ENCODE measurements at places on chromosomes 1 and 21. TPM values are rescaled to one million over a fixed set of nuclear protein-coding genes. Genes with fewer than 3 reads are reported as not detected.

DNA sequence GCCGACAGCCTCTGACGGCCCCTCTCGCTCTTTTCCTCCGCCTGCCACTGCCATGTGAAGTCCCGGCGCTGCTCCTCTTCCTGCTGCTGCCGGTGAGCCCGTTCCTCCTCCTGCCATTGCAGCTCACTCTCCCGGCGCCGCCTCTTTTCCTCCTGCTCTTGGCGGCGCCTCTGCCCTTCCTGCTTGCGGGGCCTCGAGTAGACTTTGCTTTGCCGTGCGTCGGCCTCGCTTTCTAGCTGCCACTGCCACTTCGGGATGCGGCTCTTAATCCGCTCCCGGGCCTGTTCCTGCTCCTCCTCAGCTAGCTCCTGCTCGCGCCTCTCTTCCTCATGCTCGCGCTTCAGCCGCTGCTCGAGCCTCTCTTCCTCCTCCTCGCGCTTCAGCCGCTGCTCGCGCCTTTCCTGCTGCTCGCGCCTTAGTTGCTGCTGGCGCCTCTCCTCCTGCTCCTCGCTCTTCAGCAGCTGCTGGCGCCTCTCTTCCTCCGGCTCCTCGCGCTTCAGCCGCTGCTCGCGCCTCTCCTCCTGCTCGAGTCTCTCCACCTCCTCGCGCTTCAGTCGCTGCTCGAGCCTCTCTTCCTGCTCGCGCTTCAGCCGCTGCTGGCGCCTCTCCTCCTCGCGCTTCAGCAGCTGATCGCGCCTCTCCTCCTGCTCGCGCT, 4.3 kb downstream of the TCHH start:
- no peak overlapping the region for H3K4me3 ChIP-seq
- peaks cover 3% of the 10 kb centered on the region for H3K36me3 ChIP-seq
- DNase-seq, result peak; percentile 33
- no peaks in the 10 kb centered on the region for H3K4me1 ChIP-seq
- H3K27me3 ChIP-seq, result peaks cover 10% of the 10 kb centered on the region

DNA sequence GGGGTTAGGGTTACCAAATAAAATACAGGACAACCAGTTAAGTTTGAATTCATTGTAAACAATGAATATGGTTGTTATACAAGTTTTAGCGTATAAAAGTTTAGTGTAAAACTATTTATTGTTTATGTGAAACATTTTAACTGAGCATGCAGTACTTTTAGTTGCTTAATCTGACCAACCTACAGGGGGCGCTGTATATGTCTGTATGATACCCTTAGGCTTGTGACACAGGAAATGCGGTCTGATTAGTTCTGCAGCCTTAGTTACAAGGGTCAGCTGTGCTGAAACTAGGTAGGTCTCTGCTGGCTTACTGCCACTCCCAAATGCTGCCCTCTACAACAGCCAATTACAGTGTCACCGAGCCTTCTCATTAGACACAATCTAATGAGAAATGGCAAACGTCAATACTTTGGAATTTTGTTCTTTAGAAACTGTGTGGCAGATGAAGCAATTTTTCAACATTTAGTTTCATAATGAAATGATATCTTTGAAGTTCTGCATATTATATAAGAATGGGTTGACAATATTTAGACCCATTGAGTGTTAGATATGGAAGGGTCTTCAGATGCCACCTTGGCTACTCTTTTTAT, 56.2 kb downstream of the NTNG1 start:
- no peaks in the 10 kb centered on the region for H3K36me3 ChIP-seq
- H3K4me1 ChIP-seq, result no peaks in the 10 kb centered on the region
- no peak overlapping the region for H3K27ac ChIP-seq
- H3K27me3 ChIP-seq, result no peaks in the 10 kb centered on the region
- no peak overlapping the region for H3K4me3 ChIP-seq
- DNase-seq, result peak; percentile 39

GRCh38 chr1:78607944-78608343, 12.3 kb upstream of the IFI44L start:
- peak; percentile 15 for DNase-seq
- H3K27me3 ChIP-seq, result peaks cover 29% of the 10 kb centered on the region
- H3K4me3 ChIP-seq, result no peak overlapping the region
- H3K27ac ChIP-seq, result no peak overlapping the region
- peaks cover 4% of the 10 kb centered on the region for H3K4me1 ChIP-seq

GRCh38 chr1:19169642-19170041, 40.4 kb downstream of the UBR4 start:
- H3K27me3 ChIP-seq, result no peaks in the 10 kb centered on the region
- no peak overlapping the region for H3K27ac ChIP-seq
- H3K4me3 ChIP-seq, result no peak overlapping the region
- no peak for DNase-seq
- peaks cover 69% of the 10 kb centered on the region for H3K36me3 ChIP-seq

- H3K4me3 ChIP-seq, result no peak overlapping the region
- no peaks in the 10 kb centered on the region for H3K4me1 ChIP-seq
- H3K27ac ChIP-seq, result no peak overlapping the region
- H3K36me3 ChIP-seq, result no peaks in the 10 kb centered on the region
- DNase-seq, result no peak
- H3K27me3 ChIP-seq, result peaks cover 11% of the 10 kb centered on the region
These were observed 96.0 kb downstream of the ERG start for GRCh38 chr21:38402291-38402690.

- H3K4me1 ChIP-seq, result peaks cover 29% of the 10 kb centered on the region
- peaks cover 3% of the 10 kb centered on the region for H3K27me3 ChIP-seq
- peaks cover 32% of the 10 kb centered on the region for H3K36me3 ChIP-seq
- H3K27ac ChIP-seq, result peak overlapping the region; percentile 96
- no peak for DNase-seq
These were observed 546 bp downstream of the SKI start for GRCh38 chr1:2228694-2229036.

DNA sequence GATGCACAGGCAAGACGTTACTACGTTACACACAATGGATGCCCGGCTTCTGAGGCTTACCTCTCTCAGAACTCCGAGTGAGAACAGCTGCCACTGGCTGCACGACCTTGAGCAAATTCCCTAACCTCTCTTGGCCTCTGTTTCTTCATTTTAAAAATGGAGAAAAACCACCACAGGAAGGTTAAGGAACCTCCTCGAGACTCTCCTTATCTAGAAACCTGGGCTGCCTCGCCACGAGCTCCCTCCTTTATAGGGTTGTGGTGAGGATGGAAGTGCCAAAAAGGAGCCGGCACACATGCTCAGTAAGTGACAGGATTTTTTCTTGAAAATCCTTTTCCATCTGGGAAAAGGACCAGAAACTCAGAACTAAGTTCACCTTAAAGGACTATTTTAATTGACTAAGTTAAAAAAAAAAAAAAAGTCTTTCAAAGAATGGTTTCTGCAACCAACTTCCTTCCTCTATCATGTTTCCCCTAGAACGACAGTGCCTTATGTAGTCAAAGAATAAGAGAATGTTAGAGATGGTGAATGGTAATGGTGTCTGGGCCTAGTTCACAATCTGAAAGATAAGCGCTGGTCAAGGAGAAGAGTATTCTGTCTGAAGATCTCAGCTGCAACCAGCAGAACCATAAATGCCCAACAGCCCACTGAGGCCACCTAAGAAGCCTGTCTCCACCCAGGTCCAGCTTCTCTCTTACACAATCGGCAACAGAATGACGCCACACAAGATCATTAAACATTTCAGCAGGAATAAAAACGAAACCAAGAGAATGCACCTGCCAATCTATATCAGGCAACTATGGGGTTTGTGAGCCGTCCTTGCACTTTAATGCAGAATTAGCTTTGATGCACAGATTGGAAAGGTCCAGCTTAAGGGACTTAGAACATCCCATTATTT, 64.9 kb downstream of the SLC45A1 start:
- DNase-seq, result no peak
- peaks cover 42% of the 10 kb centered on the region for H3K36me3 ChIP-seq
- H3K27me3 ChIP-seq, result no peaks in the 10 kb centered on the region
- peak overlapping the region; percentile 69 for H3K4me3 ChIP-seq
- peak overlapping the region; percentile 94 for H3K27ac ChIP-seq

GRCh38 chr1:90417126-90417525, 300.0 kb downstream of the BARHL2 start:
- no peak overlapping the region for H3K4me3 ChIP-seq
- H3K36me3 ChIP-seq, result no peaks in the 10 kb centered on the region
- no peak for DNase-seq
- H3K4me1 ChIP-seq, result no peaks in the 10 kb centered on the region
- H3K27me3 ChIP-seq, result no peaks in the 10 kb centered on the region

DNA sequence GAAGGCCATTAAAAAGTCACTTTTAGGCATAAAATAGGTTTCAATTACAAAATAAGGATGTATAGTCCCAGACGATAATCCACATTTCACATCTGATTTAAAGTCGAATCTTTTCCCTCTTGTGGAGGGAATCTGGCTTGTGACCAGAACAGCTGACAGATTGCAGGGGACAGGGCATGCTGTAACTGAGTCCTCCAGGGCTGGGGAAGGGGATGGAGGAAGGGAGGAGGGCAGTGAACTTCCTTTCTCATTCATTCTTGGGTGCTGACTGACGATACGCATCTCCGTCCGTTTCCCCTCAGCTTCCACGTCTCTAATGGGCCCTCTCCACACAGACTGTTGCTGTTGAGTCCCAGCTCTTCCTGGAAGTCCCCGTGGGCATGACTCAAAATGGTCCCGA, 108.1 kb upstream of the CSF3R start:
- peaks cover 31% of the 10 kb centered on the region for H3K27me3 ChIP-seq
- H3K4me3 ChIP-seq, result no peak overlapping the region
- H3K36me3 ChIP-seq, result no peaks in the 10 kb centered on the region
- no peak for DNase-seq
- no peak overlapping the region for H3K27ac ChIP-seq

DNA sequence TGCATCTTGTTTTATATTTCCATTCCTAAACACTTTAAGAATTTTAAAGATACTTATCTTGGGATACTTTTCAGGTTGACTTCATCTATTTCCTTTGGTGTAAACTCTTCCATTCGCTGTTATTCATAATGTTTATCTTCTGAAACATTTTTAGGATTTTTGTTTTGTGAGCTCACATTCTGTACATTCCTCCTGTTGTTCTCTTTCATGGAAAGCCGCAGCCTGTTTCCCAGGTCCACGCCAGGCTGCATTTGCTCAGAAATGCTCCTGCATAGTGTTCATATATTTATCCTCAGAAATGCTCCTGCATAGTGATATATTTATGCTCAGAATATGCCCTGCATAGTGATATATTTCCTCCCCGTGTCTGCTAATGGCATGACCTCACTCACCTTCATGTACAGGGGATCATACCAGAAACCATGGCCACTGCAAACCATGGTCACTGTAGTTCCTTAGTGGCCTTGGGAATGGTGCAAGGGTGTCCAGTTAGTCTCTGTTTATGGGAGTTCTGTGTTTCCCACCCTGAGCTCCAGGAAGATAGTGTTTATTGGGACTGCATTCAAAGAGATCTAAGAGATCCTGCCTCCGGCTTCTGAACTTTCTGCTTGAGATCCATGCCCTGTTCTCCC, 153.9 kb upstream of the GREM2 start:
- no peak overlapping the region for H3K4me3 ChIP-seq
- H3K27ac ChIP-seq, result no peak overlapping the region
- H3K27me3 ChIP-seq, result no peaks in the 10 kb centered on the region
- no peaks in the 10 kb centered on the region for H3K4me1 ChIP-seq

GRCh38 chr1:186683652-186684410, 3.6 kb upstream of the PTGS2 start:
- no peak overlapping the region for H3K4me3 ChIP-seq
- no peak overlapping the region for H3K27ac ChIP-seq
- H3K36me3 ChIP-seq, result no peaks in the 10 kb centered on the region
- peaks cover 60% of the 10 kb centered on the region for H3K27me3 ChIP-seq
- H3K4me1 ChIP-seq, result peaks cover 14% of the 10 kb centered on the region

DNA sequence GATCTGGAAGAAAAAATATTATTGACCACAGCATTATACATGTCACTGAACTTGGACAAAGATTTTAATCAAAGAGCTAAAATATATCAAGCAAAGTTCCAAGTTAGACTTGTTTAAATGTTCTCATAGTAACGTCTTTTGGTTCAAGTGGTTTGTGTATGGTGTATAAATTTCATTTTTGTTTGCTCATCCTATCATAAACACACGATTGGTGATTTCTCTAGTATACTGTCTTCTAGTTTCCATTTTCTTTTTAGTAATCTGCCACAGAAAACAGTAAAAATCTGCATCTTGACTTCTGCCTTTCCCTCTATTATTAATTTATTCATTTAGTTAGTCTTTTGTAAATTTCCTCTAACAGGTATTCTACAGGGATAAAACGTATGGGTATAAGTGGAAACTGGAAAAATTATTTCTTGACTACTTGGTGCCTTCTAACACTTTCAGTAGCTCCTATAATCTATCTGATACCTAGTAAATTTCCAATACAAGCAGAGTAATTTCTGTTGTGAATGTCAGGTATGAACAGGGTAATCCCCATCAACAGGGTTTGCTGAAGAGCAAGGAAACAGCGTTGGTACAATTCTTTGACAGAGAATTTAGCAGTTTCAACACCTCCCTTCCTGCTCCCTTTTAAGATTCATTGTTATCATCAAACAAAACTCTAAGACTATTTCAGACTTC, 268.0 kb downstream of the PTPRC start:
- DNase-seq, result no peak
- H3K4me1 ChIP-seq, result peaks cover 58% of the 10 kb centered on the region
- H3K4me3 ChIP-seq, result no peak overlapping the region
- H3K27ac ChIP-seq, result peak overlapping the region; percentile 33
- peaks cover 48% of the 10 kb centered on the region for H3K36me3 ChIP-seq

DNA sequence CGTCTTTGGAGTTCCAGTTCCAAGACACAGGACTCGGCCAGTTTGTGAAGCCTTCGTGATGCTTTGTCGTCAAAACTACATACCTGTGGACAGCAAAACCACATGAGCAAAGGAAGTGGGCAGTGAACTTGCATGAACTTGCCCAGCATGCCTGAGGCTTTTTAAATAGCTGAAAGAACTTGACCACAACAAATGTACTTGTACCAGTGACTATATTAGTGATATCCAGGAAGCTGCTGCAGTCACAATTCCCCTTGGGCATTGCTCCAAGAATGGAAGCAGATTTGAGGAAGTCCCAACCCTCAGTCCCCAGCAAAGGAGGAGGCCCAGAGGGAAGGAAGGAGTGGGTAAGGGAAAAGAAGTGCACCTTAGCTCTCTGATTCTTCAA, 2.6 kb downstream of the FUCA1 start:
- H3K4me3 ChIP-seq, result no peak overlapping the region
- peaks cover 4% of the 10 kb centered on the region for H3K27me3 ChIP-seq
- H3K36me3 ChIP-seq, result peaks cover 4% of the 10 kb centered on the region

GRCh38 chr1:87170931-87171598, 157.6 kb upstream of the LMO4 start:
- no peaks in the 10 kb centered on the region for H3K4me1 ChIP-seq
- H3K27me3 ChIP-seq, result peaks cover 9% of the 10 kb centered on the region
- no peak for DNase-seq
- no peaks in the 10 kb centered on the region for H3K36me3 ChIP-seq
- H3K27ac ChIP-seq, result no peak overlapping the region

- H3K4me1 ChIP-seq, result no peaks in the 10 kb centered on the region
- H3K36me3 ChIP-seq, result no peaks in the 10 kb centered on the region
- DNase-seq, result no peak
- H3K27me3 ChIP-seq, result no peaks in the 10 kb centered on the region
These were observed 16.0 kb upstream of the PLEKHG5 start for GRCh38 chr1:6507461-6507911.

The TOE1 gene
- 22.6 TPM for total RNA-seq

The WRAP73 gene
- total RNA-seq, result 34.8 TPM

The LRP8 gene
- 56.6 TPM for total RNA-seq

The SPRR4 gene
- total RNA-seq, result not detected

The SPRR2E gene
- total RNA-seq, result not detected

The TDRD10 gene
- total RNA-seq, result not detected

The SLC25A34 gene
- total RNA-seq, result 1.8 TPM

The FALEC gene
- 0.64 TPM for total RNA-seq

The CD101 gene
- total RNA-seq, result 3.4 TPM

The KLHL21 gene
- 20.0 TPM for total RNA-seq

The IKBKE gene
- 72.6 TPM for total RNA-seq

The SMG5 gene
- total RNA-seq, result 68.1 TPM

The SV2A gene
- total RNA-seq, result 7.7 TPM

The CFHR4 gene
- total RNA-seq, result not detected
